ENCODE measurements at places on chromosomes 2 and 18.

DNA sequence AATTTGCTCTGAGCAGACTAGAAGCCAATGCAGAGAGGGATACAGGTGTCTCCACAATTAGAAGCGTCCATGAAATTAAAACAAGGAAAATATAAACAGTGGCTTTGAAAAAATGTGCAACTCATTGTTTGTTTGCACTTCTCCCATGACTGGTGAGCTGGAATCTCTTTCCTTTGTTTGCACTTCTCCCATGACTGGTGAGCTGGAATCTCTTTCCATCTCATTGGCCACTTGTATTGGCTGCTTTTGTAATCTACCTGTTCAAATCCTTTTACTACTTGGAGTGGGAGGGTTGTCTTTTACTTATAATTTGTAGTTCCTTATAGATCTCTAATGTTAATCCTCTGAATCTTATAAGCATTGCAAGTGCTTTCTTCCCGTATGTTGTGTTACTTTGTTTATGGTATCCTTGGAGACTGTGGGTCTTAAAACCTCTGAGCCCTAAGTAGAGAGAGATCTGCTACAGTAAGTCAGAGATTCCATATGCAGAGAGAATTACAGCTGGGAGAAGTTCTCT, 94.1 kb downstream of the RTN4 start:
- no peak for DNase-seq

DNA sequence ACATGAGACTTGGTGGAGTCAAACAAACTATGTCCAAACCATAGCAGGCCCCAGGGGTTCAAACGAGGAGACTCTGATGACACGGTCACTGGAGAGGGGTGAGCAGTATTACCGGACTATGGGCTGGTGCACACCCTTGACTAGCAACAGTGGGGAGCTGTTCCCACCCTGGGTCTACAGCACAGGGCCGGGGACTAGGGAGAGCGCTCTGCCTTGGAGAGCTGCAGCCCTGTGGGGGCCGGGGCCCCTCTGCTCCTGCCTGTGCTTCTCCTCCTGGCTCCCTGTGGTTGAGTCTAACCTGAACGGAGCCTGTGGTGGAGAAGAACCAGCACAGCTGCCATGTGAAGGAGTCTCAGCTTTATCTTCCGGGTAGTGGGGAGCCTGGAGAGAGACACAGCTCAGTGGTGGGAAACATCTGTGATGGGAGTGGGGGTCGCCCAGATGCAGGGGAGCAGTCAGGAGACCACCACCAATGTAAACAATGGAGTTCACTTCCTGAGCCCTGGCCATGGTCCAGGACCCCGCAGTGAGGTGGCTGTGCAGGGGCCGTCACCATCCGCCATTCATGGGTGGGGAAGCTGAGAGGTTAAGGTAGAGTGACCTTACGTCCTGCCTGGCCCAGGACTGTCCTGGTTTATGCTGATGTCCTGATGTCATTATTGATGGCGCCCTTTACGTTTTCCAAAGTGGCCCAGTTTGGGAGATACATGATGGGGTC, 195.7 kb upstream of the TWIST2 start:
- DNase-seq, result no peak

GRCh38 chr2:211354481-211354880, 798.1 kb downstream of the CPS1 start:
- no peak for DNase-seq

DNA sequence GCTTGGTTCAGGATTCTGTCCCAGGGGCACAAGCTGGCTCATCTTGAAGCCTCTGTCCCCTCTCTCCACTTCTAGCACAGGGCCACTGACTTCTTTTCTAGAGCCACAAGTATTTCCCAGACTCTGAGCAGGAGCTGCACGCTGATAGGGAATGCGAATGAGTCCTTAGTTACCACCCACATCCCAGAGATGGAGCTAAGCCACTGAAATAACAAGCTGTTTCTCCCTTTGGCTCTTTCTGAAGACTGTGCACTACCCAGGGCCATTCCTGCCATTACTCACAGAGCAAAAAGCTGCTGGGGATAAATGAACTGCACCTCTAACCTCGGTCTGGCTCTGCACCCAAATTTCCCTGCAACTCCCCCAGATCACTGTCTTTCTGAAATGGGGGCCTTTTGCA, 70.6 kb downstream of the TSN start:
- no peak for DNase-seq

GRCh38 chr2:197259470-197259999, 51.0 kb downstream of the ANKRD44 start:
- no peak for DNase-seq

GRCh38 chr18:44848644-44849335, 168.1 kb downstream of the SETBP1 start:
- no peak for DNase-seq

- DNase-seq, result no peak
Observed at GRCh38 chr2:222711315-222711940, 40.0 kb downstream of the MOGAT1 start.

- no peak for DNase-seq
Observed at GRCh38 chr18:77250926-77251729, 1.5 kb downstream of the GALR1 start.

DNA sequence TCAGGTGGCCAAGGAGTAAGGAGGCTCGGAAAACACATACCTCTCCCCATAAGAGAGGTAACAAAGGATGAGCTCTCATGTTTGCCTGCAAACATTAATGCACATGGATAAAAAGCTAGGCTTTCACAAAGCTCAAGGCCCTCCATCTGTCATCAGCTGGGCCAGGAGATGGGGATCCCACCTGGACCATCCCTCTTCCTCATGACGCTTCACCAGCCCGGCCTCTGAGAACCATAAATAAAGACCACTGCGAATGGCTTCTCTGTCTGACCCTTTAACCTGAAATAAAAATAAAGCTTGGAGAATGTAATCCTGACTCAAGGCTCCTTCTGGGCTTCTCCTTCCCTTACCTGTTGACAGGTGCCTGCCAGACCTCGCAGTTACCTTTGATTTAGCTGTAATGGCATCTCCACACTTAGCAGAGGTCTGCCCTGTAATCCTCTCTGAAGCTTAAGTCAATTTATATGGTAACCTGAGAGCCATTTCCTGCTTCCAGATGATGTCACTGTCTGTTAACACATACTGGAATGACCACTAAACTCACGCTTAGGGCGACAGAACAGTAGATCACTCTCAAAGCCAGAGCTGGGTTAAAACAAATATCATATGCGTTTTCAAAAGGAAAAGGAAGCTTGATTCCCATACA, 29.3 kb upstream of the FOXI3 start:
- DNase-seq, result no peak

DNA sequence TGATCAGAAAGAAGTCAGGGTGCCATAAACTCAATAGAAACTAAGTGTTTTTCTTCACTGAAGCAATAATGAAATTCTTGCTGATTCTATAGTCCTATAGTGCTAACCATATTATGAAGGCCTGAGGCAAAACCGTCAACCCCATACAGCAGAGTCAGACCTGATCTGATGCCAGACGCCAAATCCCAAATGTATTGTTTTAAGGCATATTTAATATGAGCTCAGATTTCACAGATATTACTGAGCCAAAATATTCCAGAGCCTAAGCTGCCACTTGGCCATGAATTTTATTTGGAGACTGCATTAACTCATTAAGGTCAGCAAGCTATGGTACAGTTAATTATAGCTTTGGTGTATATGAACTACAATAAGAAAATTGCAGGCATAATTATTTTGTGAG, 53.4 kb downstream of the SCN1A start:
- DNase-seq, result no peak

- no peak for DNase-seq
Observed at GRCh38 chr2:176399074-176399598, 129.9 kb downstream of the MTX2 start.

DNA sequence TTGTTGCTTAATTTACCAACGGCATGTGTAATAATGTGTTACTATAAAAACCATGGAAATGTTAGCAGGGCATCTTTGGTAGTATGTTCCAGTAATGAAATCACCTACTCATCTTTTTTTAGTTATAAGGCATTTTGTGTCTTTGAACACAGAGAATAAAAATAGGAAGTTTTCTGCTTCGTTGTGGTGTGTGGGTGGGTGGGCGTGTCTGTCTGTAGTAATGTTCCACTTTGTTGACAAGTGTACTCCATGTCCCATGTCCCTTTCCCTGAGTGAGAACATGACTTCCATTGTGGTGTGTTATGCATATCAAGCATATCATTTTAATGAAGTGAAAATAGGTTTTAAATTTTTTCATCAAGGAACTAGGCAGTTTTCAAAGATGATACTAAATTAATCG, 149.3 kb downstream of the VWC2L start:
- no peak for DNase-seq

- DNase-seq, result no peak
Observed at GRCh38 chr18:71374294-71375000, 1085.6 kb downstream of the SOCS6 start.

DNA sequence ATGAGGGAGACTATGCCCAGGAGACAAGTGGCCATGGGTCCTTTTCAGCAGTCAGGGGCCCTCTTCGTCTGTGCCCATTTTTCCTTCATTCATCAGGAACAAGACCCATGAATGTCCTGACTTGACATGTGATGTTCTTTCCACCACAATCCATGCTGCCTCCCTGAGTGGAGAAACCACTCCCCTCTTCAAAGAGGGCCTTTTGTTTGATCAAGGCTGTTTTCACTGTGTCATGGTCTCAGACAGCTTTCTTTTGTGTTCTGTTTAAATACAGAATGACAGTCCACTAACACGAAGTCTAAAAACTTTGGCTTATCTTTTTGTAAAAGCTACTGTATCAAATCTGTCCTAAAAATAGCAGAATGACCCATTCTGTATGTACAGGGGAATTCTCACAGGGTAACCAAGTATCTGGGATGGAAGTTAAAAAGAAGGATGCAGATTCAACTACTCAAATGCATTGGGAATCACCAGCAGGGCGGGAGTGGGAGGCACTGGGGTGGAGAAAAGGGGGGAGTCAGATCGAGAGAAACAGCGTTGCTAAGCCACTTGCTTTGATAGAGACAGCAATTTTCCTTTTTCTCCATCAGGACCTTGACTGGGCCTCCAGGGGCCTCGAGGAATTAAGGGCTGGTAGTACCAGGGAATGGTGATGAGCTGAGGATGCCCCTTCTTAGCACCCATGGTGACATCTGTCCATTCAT, 13.9 kb downstream of the LRP2 start:
- DNase-seq, result no peak

DNA sequence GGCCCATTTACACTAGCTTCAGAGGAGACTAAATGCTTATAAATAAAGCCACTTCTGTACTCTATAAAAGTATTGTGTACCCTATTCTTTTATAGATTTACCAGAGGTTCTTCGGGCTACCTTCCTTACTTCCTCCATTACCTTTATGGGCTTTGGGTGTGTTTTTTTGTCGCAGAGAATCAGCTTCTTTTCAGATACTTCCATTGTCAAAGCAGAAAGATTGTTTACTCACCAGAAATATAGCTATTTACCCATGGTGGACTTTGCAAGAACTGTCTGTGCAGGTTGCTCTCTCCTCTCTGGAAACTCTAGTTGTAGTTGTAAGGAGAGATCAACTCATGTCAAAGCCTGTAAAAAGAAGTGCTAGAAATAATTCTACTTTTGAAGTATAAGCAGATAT, 14.8 kb downstream of the CCDC121 start:
- no peak for DNase-seq

- DNase-seq, result no peak
Observed at GRCh38 chr2:98664323-98664722, 55.9 kb downstream of the UNC50 start.

DNA sequence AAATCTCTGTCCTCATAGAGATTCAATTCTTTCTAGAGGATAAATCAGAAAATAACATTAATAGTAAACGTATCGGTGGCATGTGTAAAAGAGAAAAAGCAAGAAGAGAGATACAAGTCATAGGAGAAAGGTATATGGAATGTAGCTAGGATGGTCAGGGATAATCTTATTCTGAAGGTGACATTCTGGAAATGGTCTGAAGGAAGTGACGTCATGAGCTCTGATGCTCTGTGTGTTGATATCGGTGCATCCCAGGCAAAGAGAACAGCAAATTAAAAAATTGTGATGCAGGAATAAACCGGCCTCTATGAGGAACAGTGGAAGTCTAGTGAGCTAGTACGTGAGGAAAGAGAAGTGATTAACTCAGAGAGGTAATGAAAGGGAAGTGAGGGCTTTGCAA, 1215.8 kb downstream of the CNTNAP5 start:
- DNase-seq, result no peak

DNA sequence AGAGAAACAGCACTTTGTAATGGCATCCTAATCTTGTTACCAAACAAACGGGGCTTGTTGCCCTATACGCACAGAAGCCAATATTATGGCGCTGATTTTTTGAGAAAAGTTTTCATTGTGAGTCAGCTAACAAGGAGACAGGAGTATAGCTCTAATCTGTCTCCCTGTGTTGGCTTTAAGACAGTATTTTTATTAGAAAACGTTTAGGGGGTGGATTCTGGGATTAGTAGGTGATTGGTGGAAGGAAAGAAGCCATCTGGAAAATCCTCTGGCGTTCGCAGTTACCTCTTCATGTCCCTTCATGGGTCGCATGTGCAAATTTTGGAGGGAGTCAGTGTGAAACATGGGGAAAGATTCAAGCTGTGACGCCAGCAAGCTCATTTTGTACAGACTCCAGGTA, 698 bp upstream of the TMEM237 start:
- no peak for DNase-seq

GRCh38 chr18:79251021-79251420, 144.7 kb upstream of the NFATC1 start:
- no peak for DNase-seq

DNA sequence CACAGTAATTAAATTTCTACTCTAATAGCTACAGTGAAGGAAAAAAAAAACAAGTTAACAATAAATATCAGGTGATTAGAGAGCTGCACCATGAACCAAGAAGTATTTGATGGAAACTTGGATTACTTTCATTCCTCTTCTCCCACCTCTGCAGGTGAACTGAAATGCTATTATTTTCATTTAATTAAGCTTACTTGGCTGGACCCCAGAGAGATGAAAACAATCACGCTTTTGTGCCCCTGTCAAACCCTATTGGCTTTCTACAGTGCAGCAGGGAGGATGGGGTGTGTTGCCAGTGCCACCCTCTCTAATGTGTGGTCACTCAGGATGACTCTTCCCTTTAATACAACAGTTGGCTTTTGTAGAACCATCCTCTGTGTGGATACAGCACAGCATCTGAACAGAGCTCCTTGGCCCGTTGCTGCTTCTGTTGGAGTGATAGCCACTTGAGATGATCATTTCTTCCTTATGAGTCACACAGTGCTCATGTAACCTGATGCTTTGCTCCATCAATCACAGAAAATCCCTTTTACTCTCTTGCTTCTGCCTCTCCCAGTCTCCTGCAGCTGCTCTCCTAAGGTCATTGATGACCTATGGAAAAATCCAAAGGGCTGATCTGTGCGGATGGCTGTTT, 5.5 kb upstream of the ARL4C start:
- no peak for DNase-seq
